CD4-positive, alpha-beta memory T cell (primary cell): ENCODE measurements at places on chromosomes 11 and 22.

DNA sequence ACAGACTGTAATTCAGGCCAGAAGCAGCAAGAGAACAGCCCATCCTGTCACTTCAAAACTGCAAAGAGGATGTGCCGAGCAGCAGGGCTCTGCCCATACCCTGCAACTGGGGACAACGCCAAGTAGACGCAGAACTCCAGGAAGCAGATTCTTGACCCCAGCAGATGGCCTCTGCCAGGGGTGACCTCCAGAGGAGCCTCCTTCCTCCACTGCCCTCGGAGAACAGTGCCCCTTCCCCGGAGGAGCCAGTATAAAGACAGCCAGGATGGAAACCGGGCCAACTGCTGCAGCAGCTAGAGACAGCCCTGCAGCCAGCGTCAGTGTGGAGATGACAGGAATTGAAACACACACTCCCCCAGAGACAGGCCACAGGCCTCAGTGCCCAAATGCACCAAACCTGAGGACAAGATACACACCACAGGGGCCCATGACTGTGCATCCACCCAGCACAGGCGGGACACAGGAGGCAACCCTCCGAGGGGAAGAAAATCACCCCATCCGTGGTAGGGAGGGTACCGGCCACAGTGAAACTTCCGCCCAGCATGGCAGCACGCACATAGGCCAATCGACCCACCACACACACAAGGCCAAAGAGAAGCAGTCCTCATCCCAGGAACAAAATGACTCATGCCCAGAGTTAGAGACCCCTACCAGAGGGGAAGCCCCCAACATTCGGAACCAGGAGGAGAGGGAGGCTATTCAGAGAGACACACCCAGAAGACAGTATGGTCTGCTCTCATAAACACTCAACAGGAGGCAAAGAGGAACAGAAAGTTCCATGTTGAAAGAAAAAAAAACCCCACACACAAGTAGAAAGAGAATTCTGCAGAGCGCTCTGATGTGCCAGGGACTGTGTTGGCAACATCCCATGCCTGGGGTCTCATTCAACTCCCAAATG, 5.6 kb downstream of the AHNAK start:
- peak; percentile 32 for DNase-seq

- no peak for DNase-seq
These were observed 744.7 kb downstream of the KCNA4 start for GRCh38 chr11:29272019-29272654.

DNA sequence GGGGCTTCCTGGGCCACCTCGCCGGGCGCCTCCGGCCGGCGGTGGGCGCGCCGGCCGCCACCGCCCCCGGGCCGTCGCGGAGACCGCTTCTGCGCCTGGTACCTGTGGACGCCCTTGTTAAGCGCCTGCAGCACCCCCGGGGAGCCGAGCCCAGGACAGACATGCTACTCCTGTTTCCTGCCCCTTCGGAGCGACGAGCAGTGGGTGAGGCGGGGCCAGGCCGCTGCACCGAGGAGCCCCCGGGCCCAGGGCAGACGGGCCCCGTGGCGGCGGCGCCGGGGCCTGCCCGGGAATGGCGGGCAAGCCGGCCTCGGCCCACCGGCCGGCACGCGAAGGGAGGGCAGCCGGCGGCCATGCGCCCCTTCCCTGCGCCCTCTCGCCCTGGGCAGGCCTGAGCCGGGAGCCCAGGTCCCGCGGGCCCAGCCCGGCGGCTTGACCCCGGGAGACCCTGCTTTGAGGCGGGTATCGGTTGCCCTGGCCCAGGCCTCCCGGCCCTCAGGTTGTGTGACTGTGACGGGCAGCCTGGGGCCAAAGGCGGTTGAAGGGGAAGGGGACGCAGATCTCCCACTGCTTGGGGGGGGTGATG, 789 bp upstream of the KDM2A start:
- DNase-seq: peak; percentile 62

- no peak for DNase-seq
These were observed 8.6 kb upstream of the LRRC10B start for GRCh38 chr11:61499816-61500491.

GRCh38 chr11:126492331-126493082, 137.0 kb downstream of the ST3GAL4 start:
- DNase-seq: no peak

- no peak for DNase-seq
These were observed 60.5 kb upstream of the KCNQ1OT1 start for GRCh38 chr11:2760196-2760871.

- DNase-seq: no peak
These were observed 569.8 kb upstream of the B3GAT1 start for GRCh38 chr11:134981835-134982234.

DNA sequence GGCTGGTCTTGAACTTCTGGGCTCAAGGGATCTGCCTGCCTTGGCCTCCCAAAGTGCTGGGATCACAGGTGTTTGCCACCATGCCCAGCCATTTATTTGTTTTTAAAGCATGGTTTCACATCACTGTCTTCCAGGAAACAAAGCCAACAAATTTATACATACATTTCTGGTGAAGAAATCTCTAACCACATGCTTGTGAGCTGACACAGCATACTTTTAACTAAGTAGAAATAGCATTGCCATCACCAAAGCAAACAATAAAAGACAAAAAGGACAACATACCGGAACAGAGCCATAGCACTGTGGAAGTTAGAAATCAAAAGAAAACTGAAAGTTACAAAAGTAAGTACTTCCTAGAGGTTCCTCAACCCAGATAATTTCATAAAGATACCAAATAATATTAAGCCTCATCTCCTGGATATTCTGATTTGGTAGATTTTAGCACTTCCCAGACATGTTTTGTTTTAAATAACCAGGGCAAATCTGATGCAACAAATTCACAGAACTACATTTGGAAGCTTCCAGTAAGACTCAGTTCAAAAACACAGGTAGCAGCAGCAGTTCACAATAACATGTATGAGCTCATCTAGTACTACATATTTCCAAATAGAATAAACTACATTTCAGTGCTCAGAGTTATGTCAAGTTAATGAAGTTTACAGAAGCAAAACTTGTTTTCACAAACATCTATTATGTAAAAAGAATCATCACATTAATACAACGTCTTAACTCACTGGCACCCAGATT, 70.6 kb downstream of the RRAS2 start:
- DNase-seq: peak; percentile 19

- DNase-seq: no peak
These were observed 236.8 kb upstream of the PITPNB start for GRCh38 chr22:28155808-28156207.

DNA sequence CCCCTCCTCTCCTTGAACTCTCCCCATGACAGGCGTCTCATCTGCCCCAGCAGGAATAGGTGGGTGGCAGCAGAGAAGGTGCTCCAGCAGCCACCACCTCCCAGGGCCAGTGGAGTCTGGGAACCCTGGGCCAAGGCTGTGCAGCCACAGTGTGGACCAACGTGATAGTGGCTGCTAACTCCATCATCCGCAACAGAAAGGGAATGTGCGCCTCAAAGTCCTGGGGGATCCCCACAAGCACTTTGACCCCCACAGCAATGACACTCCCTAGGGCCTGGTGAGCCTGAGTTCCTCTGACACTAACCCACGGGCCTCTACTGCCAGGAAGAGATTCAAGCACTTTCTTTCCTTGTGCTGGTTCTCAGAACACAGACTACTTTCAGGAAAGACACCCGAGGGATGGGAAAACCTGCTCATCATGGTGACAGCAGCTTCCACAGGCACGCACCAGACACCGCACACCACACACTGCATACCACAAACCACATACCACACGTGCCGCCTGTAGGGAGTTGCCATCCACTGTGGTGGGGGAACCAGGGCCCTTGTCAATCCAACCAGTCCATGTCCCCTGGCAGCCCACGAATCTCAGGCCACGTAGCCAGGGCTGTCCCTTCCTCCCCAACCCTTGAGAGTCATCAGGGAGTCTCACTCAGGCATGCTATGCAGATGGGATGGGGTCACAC, 3.4 kb upstream of the SLC25A1 start:
- no peak for DNase-seq

- no peak for DNase-seq
These were observed 62.7 kb upstream of the BARX2 start for GRCh38 chr11:129312730-129313503.

DNA sequence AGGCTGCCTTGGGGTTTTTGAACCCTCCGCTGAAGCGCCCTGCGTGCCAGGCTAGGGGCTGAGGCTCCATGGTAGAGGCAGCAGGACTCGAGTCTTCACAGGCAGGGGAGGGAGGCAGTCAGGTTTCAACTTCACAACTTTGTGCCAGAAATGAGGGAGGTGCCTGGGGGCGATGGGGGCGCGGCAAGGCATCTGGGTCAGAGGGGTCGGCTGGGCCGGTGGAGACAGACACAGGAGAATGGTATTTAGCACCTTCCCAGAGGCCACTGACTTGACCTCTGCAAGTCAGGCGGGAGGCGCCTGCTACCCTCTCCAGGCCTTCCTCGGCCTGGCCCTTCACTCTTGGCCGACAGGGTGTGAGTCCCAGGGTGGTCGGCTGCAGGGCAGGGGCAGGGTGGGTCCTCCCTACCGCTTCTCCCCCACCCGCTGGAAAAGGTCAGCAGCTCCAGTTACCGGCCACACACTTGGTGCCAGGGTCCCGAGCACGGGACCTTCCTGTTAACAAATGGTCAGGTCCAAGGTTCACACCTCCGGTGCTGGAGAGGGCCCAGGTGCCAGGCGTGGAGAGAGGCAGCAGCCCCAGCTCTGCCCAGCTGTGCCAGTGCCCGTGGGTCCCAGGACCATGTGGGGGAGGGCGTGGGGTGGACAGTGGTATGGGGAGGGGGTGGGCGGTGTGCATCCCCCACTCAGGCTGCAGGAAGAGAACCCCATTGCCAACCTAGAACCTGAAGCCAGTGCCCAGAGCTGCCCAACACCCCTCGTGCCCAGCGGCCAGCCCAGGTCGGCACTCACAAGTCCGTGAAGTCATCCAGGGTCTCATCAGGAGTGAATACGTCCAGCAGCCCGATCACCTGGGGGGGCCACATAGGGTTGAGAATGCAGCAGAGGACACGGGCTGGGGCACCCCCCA, 3.8 kb downstream of the MAPK12 start:
- DNase-seq: no peak

DNA sequence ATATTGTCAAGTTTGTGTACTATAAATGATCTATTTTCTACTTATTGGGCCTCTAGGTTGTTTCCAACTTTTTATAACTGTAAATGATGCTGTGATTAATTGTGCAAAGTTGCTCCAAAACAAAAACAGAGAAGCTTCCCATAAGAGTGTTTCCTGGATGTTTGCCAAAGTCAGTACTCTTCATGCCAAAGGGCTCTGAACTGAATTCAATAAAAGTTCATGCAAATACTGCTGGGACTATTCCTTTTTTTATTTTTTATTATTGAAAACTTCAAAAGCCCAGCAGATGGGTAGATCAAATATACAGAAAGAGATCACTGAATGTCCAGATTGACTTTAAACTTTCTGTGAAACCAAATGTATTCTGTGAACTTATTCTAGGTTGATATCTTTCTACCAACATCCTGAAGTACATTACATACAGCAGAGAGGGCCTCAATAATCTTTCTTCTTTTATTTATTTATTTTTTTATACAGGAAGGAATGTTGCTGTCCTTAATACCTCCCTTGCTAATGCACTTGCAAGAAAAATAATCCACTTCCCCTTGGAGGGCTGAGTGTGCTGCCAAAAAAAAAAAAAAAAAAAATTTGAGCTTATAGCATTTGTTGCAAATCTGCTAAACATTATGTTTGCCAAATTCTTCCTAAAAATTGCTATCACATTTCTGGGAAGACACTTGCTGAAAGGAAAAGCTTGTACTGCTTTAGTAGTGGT, 53.0 kb downstream of the CTSC start:
- DNase-seq: no peak

DNA sequence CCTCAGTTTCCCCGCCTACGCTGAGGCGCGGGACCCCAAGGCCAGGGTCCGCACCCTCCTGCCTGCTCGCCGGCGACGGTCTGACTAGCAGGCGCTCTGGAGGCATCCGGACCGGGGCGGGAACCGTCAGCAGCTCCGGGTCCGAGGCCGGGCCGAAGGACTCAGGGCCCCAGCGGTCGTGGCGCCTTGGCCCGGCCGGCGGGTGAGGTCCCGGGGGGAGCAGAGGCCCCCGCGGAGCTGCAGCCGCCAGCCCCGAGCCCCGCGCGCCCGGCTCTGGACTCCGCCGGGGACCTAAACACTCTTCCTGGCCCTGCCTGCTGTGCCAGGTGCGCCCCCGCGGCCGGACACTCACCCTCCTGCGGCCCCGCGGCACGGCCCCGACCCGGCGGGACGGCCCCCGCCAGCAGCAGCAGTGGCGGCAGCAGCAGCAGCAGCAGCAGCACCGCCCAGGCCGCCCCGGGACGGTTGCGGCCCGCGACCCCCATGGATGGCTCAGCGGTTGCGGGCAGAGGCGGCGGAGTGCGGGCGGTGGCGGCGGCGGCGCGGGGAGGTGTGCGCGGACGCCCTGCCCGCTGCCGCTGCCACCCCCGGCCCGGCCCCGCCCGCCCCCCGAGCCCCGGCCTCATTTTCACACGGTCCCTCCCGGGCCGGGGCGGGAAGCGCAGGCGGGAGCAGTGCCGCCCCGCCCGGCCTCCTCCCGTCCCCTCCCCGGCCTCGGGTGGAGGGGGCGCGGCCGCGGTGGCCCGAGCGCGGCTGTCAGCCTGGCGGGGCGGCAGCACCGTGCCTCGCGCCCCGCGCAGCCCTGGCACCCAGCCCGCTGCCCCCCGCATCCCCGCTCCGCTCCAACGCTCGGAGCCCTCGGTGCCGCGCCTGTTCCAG, at the start of gene SCUBE2:
SCUBE2 (minus strand) TSS at position 556 of the 879 bp plus-strand sequence; CDS start at position 485, 71 bp downstream.
- no peak for DNase-seq

DNA sequence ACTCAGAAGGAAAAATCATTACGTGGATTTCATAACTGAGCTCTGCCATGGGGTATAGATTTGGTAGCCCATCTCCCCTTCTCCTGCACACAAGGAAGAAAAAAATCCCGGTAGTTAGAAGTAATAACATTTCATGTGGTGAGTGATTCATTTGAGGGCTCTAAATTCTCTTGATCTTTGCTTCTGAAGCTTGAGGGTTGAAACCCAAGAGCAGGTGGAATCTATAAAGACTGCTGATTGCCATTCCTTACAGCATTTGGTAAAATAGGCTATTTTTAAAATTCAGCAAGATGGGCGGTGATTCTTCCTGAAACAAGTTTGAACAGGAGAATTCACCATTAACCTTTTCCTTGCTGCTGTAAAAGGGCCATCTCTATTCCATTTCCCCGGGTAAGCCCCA, 266.1 kb downstream of the CADM1 start:
- DNase-seq: no peak

DNA sequence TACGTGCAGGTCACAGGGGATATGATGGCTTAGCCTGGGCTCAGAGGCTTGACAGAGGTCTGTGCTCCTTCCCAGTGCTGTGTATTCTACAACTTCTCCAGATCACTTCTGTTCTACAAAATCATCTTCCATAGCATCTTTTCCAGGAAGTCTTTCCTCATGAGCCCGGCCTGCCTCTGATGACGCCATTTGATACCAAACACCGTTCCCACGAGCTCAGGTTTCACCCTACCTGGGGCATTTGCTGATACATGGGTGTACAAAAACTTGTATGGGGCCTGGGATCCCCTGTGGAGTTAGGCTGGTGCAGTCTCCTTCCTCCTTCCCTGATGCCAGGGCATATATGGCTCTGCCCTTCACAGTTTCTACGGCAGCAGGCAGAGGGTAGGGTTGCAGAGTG, 78.7 kb downstream of the NECTIN1 start:
- DNase-seq: no peak
